Activated CD4-positive, alpha-beta T cell treated with anti-CD3 and anti-CD28 coated beads, Interleukin-2, amount 10 ng/mL, durations not matched to agents 7 days and 5 days (primary cell): ENCODE measurements at places on chromosomes 13 and 19.

GRCh38 chr19:29665215-29665825 lies at the start of gene PLEKHF1:
Gene PLEKHF1 (plus strand): TSS chr19:29665461. CDS start chr19:29673840, 8,379 bp downstream.
- H3K27me3 ChIP-seq = no peaks in the 10 kb centered on the region
- peak; percentile 85 for DNase-seq
- peak within 1 kb of the TSS; percentile 88 for H3K4me3 ChIP-seq
- H3K4me1 ChIP-seq = peaks cover 69% of the 10 kb centered on the region
- H3K27ac ChIP-seq = peak within 1 kb of the TSS; percentile 95

DNA sequence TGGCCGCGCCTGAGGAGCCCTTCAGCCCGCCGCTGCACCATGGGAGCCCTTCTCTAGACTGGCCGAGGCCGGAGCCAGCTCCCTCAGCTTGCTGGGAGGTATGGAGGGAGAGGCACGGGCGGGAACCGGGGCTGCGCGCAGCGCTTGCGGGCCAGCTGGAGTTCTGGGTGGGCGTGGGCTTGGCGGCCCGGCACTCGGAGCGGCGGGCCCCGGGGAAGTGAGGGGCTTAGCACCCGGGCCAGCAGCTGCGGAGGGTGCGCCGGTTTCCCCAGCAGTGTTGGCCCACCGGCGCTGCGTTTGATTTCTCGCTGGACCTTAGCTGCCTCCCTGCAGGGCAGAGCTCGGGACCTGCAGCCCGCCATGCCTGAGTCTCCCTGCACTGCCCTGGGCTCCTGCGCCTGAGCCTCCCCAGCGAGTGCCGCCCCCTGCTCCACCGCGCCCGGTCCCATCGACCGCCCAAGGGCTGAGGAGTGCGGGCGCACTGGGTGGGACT lies 1890.0 kb upstream of the PCDH20 start:
- no peak overlapping the region for H3K4me3 ChIP-seq
- H3K27me3 ChIP-seq = no peaks in the 10 kb centered on the region
- no peak overlapping the region for H3K27ac ChIP-seq
- no peaks in the 10 kb centered on the region for H3K4me1 ChIP-seq
- no peaks in the 10 kb centered on the region for H3K36me3 ChIP-seq

- H3K36me3 ChIP-seq = no peaks in the 10 kb centered on the region
- H3K27me3 ChIP-seq = no peaks in the 10 kb centered on the region
- no peak overlapping the region for H3K4me3 ChIP-seq
- H3K27ac ChIP-seq = no peak overlapping the region
- DNase-seq = no peak
- no peaks in the 10 kb centered on the region for H3K4me1 ChIP-seq
Observed at GRCh38 chr19:5554828-5555227, 12.9 kb downstream of the TINCR start.

DNA sequence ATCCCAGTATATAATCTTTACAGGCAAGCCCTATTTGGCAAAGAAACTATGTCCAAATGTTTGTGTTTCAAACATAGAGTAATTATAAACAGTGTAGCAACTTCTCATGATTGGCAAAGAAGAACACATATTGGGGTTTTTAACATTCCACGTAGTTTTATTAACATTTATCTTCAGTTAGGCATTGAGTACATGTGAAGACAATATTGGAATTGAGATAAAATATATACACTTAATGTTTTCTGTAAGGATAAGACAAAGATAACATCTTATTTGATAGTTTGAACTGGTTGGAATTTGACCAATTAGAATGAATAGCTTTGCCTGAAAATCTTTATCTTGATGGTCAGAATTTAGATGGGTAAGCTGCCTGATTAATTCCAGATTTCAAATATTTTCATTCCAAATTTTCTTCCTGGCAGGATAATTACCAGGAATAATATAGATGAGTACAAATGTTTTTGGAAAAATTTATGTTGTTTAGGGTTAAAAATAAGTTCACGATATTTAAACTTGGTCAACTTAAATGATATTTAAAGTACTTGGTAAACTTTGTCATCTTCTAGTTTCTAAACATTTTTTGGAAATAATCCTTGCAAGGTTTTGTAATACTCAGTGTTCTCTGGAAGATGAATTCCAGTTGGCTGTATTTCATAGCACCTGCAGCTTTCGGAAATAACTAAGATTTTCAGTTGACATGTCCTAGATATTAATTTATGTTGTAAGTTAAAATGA lies 536.5 kb upstream of the SPRY2 start:
- no peaks in the 10 kb centered on the region for H3K4me1 ChIP-seq
- no peaks in the 10 kb centered on the region for H3K36me3 ChIP-seq
- no peak for DNase-seq
- H3K27ac ChIP-seq = no peak overlapping the region
- H3K4me3 ChIP-seq = no peak overlapping the region

DNA sequence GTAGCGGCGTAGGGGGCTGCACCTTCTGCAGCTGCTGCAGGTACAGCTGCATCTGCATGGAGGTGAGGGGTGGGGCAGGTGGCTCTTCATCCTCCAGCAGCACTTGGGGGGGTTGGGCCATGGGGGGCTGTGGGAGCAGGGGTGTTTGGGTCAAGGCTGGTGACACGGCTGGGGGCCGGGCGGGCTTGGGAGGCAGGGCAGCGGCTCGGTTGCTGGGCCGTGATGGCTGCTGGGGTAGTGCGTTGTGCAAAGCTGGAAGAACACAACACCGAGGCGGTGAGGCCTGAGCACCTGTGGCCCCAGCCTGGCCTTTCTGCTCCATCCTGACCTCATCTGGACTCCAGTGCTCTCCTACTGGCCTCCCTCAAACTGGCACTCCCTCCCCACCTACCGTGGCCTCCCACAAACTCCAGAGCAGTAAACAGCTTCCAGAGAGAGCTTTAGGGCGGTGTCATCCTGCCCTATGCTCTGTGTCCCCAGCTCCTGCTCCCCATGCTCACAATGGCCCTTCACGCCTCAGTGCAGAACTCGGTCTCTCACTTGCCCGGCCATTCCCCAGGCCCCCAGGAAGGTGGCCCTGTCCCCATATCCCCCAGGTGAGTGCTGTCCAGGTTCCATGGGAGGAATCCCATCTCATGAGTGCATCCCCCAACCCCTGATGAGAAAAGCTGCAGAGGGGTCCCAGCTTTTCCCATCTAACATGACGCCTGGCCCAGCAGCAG lies 11.1 kb upstream of the EPHX3 start:
- H3K36me3 ChIP-seq = peaks cover 23% of the 10 kb centered on the region
- no peaks in the 10 kb centered on the region for H3K27me3 ChIP-seq
- H3K4me3 ChIP-seq = no peak overlapping the region
- H3K4me1 ChIP-seq = no peaks in the 10 kb centered on the region

DNA sequence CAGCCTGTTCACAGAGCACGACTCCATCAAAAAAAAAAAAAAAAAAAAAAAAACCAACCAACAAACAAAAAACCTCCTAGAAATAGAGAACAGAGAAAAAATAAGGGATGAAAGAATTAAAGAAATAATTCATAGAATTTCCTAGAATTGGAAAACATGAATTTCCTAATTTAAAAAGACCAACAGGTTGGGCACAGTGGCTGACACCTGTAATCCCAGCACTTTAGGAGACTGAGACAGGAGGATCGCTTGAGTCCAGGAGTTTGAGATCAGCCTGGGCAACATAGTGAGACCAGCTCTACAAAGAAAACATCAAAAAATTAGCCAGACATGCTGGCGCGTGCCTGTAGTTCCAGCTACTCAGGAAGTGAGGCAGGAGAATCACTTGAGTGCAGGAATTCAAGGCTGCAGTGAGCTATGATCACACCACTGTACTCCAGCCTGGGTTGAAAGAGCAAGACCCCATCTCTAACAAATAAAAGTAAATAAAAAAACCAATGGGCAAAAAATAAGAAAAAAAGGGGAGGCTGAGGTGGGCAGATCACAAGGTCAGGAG lies 6.5 kb downstream of the SPART start:
- peaks cover 38% of the 10 kb centered on the region for H3K4me1 ChIP-seq
- no peaks in the 10 kb centered on the region for H3K27me3 ChIP-seq
- H3K36me3 ChIP-seq = peaks cover 10% of the 10 kb centered on the region
- no peak overlapping the region for H3K27ac ChIP-seq
- no peak overlapping the region for H3K4me3 ChIP-seq
- DNase-seq = no peak

GRCh38 chr13:51331354-51331861 lies 8.1 kb upstream of the SERPINE3 start:
- H3K4me3 ChIP-seq = no peak overlapping the region
- H3K4me1 ChIP-seq = peaks cover 19% of the 10 kb centered on the region
- no peaks in the 10 kb centered on the region for H3K36me3 ChIP-seq

- peaks cover 9% of the 10 kb centered on the region for H3K4me1 ChIP-seq
- H3K4me3 ChIP-seq = no peak overlapping the region
- H3K36me3 ChIP-seq = peaks cover 5% of the 10 kb centered on the region
- H3K27me3 ChIP-seq = no peaks in the 10 kb centered on the region
- DNase-seq = no peak
Observed at GRCh38 chr13:40355126-40355724, 311.2 kb downstream of the FOXO1 start.

DNA sequence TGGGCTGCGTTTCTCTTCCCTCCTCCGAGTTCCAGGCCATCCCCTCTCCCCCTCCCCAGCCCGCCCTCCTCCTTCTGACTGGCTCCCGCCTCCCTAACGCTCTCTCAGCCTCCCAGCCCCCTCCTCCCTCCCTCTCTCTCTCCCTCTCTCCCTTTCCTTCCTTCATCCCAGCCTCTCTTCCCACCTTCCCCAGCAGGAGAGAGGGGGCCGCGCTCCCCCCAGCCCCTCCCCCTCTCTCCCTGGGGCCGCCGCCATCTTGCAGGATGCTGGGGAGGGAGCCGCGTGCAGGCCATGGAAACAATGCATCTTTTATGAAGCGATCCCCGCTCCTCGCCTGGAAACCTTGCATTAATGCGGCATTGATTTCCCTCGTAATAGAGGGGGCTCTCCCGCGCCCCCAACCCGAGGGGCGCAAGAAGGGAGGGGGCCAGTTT lies 42.6 kb upstream of the ADGRL1 start:
- peaks cover 6% of the 10 kb centered on the region for H3K27me3 ChIP-seq
- peak; percentile 16 for DNase-seq
- peak overlapping the region; percentile 22 for H3K4me3 ChIP-seq

GRCh38 chr13:110350509-110350908 lies 43.4 kb downstream of the COL4A2 start:
- DNase-seq = no peak
- no peak overlapping the region for H3K27ac ChIP-seq
- peaks cover 10% of the 10 kb centered on the region for H3K27me3 ChIP-seq
- H3K4me1 ChIP-seq = no peaks in the 10 kb centered on the region
- no peaks in the 10 kb centered on the region for H3K36me3 ChIP-seq
- no peak overlapping the region for H3K4me3 ChIP-seq
